ENCODE measurements at places on chromosomes 3 and 15.

- no peaks in the 10 kb centered on the region for H3K36me3 ChIP-seq
- DNase-seq = no peak
- H3K4me3 ChIP-seq = no peak overlapping the region
- no peak overlapping the region for H3K27ac ChIP-seq
- H3K27me3 ChIP-seq = peaks cover 6% of the 10 kb centered on the region
- H3K4me1 ChIP-seq = no peaks in the 10 kb centered on the region
Measured at GRCh38 chr15:29116970-29117700, 152.5 kb downstream of the NSMCE3 start.

DNA sequence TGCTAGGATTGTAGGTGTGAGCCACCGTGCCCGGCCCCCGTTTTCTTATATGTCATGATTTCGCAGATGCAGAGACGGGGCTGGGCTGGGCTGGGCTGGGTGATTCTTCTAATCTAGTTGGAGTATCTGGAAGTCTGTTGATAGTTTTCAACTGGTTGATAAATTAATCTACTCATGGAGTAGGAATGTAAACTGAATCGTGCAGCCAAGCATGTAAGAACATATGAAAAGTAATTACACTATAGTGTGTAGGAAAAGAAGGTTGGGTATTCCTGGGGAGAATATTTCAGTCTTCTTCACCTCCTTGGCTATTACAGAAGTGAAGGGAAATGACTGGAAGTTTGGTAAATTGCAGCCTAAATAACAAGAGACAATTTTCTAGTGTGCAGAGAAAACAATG, 82.6 kb upstream of the MAGI1 start:
- H3K27ac ChIP-seq = no peak overlapping the region
- no peak overlapping the region for H3K4me3 ChIP-seq
- no peaks in the 10 kb centered on the region for H3K4me1 ChIP-seq
- DNase-seq = no peak
- no peaks in the 10 kb centered on the region for H3K36me3 ChIP-seq
- H3K27me3 ChIP-seq = no peaks in the 10 kb centered on the region

- H3K4me1 ChIP-seq = no peaks in the 10 kb centered on the region
- DNase-seq = no peak
- no peak overlapping the region for H3K4me3 ChIP-seq
- H3K36me3 ChIP-seq = no peaks in the 10 kb centered on the region
- H3K27ac ChIP-seq = no peak overlapping the region
Measured at GRCh38 chr3:66144568-66145407, 76.0 kb upstream of the SLC25A26 start.

DNA sequence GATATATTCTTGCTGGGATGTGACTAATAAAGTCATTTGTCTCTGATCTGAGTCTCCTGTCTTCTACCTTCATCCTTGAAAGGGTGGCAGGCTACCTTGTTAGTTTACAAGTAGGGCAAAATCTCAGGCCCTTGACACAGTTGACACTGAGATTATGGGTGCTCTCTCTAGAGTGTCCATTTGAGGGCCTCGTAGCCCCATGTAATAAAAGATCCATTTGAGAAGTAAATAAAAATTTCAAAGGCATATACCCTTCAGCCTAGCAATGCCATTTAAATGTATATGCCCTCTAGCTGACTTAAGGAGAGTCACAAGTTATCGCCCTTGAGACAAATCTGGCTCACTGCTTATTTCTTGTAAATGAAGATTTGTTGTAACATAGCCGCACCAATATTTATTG, 98.6 kb downstream of the TCF12 start:
- DNase-seq = no peak
- no peak overlapping the region for H3K27ac ChIP-seq
- no peak overlapping the region for H3K4me3 ChIP-seq

DNA sequence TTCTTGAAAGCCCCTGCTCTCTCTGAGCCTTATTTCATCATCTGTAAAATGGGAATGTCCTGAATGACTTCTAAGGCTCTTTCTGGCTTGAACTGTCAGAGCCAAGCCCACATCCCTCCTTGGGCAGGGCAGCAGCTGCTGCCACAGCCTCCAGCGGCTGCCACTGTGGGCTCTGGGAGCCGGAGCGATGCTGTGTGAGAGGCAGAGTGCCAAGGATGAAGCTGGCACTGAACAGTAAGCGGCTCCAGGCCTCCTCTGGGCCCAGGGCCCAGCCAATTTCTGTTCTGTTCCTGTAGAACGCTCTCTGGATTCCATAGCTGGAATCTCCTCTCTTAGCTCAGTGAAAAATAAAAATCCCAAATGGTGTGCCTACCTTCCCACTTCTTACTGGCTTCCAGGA, 4.4 kb downstream of the CPLX3 start:
- H3K27me3 ChIP-seq = peaks cover 15% of the 10 kb centered on the region
- no peak for DNase-seq
- H3K27ac ChIP-seq = no peak overlapping the region

DNA sequence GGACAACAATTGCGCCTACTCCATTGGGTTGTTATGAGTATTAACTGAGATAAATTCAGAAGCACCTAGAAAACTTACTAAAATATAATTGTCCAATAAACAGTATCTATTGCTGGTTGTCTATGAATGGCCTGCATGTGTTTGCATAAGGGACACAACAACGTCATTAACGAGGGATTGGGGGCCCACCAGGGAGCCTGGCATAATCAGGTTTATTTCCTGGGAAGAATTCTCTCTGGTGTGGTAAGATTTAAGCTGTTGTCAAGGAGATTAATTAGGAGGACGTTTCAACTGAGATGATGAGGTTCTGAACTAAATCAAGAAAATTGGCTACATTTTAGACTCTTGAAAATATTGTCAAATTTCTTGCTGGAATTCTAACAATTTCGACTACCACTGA, 176.1 kb upstream of the CDIN1 start:
- H3K27ac ChIP-seq = no peak overlapping the region
- no peak overlapping the region for H3K4me3 ChIP-seq
- no peaks in the 10 kb centered on the region for H3K36me3 ChIP-seq
- no peaks in the 10 kb centered on the region for H3K27me3 ChIP-seq

GRCh38 chr3:45554006-45554666, 40.4 kb upstream of the LIMD1 start:
- H3K4me3 ChIP-seq = no peak overlapping the region
- H3K36me3 ChIP-seq = no peaks in the 10 kb centered on the region
- peaks cover 23% of the 10 kb centered on the region for H3K4me1 ChIP-seq
- H3K27ac ChIP-seq = no peak overlapping the region
- DNase-seq = no peak

- no peak overlapping the region for H3K4me3 ChIP-seq
- no peak for DNase-seq
- no peaks in the 10 kb centered on the region for H3K36me3 ChIP-seq
- peaks cover 3% of the 10 kb centered on the region for H3K4me1 ChIP-seq
Measured at GRCh38 chr3:61357902-61358301, 106.7 kb upstream of the FHIT start.

- no peak overlapping the region for H3K4me3 ChIP-seq
- peaks cover 8% of the 10 kb centered on the region for H3K4me1 ChIP-seq
- DNase-seq = no peak
- peaks cover 35% of the 10 kb centered on the region for H3K36me3 ChIP-seq
- no peak overlapping the region for H3K27ac ChIP-seq
Measured at GRCh38 chr3:167684388-167684993, 30.7 kb upstream of the WDR49 start.

DNA sequence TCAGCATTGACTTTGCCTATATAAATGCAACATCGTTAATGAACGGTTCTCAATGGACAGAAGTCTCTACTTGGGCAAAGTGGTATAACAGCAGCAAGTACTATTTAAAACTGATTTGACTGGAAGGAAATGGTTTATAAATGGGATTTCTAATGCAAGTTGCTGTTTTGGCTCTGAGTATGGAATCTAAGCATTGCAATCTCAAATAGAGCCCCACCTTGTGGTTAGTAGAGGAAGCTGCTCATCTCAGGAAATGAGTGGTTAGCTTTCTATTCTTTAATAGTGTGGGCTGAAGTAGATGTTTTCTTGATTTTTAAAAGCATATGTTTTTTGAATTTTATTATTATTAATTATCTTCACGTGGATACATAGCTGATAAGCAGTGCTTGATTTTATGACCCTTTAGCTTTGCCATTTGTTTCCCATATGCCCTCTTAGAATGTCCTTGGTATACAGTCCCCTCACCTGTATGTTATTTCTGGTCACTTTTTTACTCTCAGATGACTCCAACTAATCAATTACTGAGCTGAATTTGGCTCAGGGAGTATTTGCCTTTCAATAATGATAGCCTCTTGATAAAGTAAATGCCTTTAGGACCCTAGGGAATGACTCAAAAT, 67.1 kb downstream of the OXSM start:
- H3K4me3 ChIP-seq = no peak overlapping the region
- H3K4me1 ChIP-seq = peaks cover 6% of the 10 kb centered on the region
- no peaks in the 10 kb centered on the region for H3K27me3 ChIP-seq
- no peak for DNase-seq

GRCh38 chr3:23611737-23612295, 193.9 kb upstream of the UBE2E1 start:
- no peak overlapping the region for H3K27ac ChIP-seq
- H3K4me3 ChIP-seq = no peak overlapping the region
- no peak for DNase-seq

DNA sequence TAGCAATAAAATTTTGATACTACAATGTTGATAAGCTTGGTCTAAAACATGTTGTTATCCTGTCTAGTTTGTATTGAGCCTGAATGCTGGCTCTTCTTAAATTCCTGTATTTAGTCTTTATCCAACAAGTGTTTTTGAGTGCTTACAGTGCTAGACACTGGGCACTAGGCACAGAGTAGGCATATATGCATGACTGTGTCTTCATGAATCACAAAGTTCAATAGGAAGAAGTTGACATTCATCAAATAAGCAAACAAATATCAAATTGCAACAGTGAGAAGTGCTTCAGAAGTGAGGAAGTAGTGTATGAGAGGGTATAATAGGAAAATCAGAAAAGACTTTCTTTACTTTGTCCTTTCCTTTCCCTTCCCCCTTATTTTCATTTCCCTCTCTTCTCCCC, 6.8 kb downstream of the CD96 start:
- no peaks in the 10 kb centered on the region for H3K27me3 ChIP-seq
- no peak overlapping the region for H3K27ac ChIP-seq
- H3K36me3 ChIP-seq = peaks cover 42% of the 10 kb centered on the region
- H3K4me1 ChIP-seq = peaks cover 33% of the 10 kb centered on the region

DNA sequence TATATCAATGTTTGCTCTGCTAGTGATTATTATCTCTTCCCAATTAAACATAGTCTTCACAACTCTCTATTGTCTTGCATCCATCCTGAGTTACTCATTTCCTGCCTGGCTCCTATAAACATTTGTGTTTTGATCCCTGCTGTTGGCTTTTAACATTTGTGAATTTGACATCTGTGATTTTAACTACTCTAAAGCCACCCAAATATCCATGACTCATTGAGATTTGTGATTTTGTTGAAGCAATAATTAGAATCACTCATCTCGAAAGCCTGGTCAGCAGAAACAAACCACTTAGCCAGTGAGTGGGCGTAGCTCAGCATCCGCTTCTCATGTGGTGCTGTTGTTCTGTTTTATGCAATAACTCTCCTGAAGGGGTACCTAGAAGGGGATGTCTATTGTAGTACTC, 174.3 kb upstream of the ZBTB20 start:
- no peaks in the 10 kb centered on the region for H3K27me3 ChIP-seq
- no peaks in the 10 kb centered on the region for H3K36me3 ChIP-seq
- no peak overlapping the region for H3K27ac ChIP-seq
- no peak overlapping the region for H3K4me3 ChIP-seq

- H3K4me3 ChIP-seq = no peak overlapping the region
- DNase-seq = no peak
- H3K36me3 ChIP-seq = no peaks in the 10 kb centered on the region
- no peaks in the 10 kb centered on the region for H3K27me3 ChIP-seq
- H3K4me1 ChIP-seq = peaks cover 29% of the 10 kb centered on the region
- no peak overlapping the region for H3K27ac ChIP-seq
Measured at GRCh38 chr3:153289334-153289808, 127.3 kb downstream of the RAP2B start.

DNA sequence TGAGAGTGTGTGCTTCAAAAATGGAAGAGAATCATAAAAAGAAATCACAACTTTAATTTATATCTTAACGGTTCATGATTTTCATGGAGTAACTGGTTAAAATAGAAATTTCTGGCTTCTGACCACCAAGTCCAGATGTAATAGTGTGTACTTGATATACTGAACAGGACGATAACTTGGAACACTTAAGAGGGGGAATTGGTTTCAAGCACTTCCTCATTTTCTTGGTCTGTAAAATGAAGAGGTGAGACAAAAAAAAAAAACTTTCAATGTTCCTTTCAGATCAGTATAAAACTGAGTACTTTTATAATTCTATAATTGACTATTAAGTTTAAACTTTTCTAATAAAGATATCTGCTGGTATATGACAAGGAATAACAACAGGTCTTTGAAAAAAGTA, 64.0 kb upstream of the TRA2B start:
- no peak overlapping the region for H3K27ac ChIP-seq
- no peaks in the 10 kb centered on the region for H3K4me1 ChIP-seq
- DNase-seq = no peak

DNA sequence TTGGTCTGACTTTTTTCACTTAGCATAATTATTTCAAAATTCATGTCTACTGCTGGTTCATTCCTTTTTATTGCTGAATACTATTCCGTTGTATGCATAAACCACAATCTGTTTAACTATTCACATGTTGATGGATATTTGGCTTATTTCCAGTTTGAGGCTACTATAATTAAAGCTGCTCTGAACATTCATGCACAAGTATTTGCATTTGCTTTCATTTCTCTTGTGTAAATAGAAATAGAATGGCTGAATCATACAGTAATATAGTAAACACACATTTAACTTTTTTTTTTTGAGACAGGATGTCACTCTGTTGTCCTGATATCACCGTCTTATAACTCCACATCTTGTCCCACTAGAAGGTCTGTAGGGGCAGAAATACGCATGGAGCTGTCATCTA, 57.3 kb downstream of the NMNAT3 start:
- no peak overlapping the region for H3K27ac ChIP-seq
- H3K27me3 ChIP-seq = peaks cover 2% of the 10 kb centered on the region

DNA sequence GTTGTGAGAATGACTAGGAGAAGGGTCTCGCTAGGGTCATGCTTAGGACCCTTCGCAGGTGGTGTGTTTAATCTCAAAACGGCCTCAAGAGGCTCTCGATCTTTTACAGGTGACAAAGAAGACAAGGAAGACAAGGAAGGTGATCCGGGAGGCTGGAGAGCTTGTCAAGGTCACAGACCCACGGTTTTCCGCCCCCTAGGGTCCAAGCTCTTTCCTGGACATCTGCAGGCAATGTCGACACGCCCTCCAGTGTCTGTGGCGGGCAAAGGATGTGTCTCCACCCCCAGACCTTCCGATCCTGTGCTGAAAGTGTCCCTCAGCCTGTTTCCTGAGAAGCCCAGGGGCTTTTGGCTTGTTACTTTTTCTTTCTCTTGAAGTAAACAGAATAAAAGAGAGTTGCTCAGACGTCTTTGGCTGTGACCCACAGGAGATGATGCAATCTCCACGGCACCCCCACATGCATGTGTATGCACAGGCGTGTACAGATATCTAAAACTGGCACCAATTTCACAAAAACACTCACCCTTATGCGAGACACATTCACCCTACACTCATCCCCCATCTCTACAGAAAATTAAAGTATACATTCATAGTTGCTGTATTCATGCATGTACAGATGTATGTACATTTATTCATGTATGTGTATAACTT, 108.8 kb downstream of the KLF13 start:
- DNase-seq = peak; percentile 80
- H3K36me3 ChIP-seq = no peaks in the 10 kb centered on the region
- H3K27me3 ChIP-seq = no peaks in the 10 kb centered on the region
- H3K4me3 ChIP-seq = peak overlapping the region; percentile 67
- peaks cover 75% of the 10 kb centered on the region for H3K4me1 ChIP-seq
- H3K27ac ChIP-seq = peak overlapping the region; percentile 95

GRCh38 chr15:67765701-67766100, 59.6 kb upstream of the SKOR1 start:
- H3K4me3 ChIP-seq = no peak overlapping the region
- DNase-seq = no peak
- peaks cover 5% of the 10 kb centered on the region for H3K27me3 ChIP-seq
- H3K36me3 ChIP-seq = peaks cover 6% of the 10 kb centered on the region
- H3K4me1 ChIP-seq = peaks cover 39% of the 10 kb centered on the region

All from activated T-helper 2 cell treated with anti-CD3 and anti-CD28 coated beads, Interferon-gamma antibody, Interleukin-2, Interleukin-4, amounts not matched to agents 10 μg/mL and 5 μg/mL and 100 μg/mL, durations not matched to agents 14 hours and 24 hours and 36 hours (primary cell).